NCI-H1930 (cell line): ENCODE measurements at places on chromosomes 1 and 21.

GRCh38 chr1:232890340-232890943 lies 60.0 kb upstream of the NTPCR start:
- DNase-seq = no peak

DNA sequence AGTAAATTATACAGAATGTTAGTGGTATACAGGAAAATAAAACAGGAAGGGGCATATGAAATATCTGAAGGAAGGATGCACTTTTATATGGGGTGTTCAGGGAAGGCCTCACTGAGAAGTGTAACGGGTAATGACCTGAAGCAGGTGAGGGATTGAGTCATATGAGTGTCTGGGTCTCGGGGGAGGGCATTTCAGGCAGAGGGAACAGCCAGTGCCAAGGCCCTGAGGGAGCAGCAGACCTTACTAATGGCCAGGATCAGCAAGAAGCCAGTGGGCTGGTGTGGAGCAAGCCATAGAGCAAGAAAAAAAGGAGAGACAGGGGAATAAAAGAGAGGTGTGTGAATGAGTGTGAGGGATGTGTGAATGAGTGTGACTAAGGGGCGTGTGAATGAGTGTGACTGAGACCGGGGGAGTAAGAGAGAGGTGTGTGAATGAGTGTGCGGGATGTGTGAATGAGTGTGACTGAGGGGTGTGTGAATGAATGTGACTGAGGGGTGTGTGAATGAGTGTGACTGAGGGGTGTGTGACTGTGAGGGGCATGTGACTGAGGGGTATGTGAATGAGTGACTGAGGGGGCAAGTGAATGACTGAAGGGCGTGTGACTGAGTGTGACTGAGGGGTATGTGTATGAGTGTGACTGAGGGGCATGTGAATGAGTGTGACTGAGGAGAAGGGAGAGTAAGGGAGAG lies 107.2 kb downstream of the GLIS1 start:
- no peak for DNase-seq

DNA sequence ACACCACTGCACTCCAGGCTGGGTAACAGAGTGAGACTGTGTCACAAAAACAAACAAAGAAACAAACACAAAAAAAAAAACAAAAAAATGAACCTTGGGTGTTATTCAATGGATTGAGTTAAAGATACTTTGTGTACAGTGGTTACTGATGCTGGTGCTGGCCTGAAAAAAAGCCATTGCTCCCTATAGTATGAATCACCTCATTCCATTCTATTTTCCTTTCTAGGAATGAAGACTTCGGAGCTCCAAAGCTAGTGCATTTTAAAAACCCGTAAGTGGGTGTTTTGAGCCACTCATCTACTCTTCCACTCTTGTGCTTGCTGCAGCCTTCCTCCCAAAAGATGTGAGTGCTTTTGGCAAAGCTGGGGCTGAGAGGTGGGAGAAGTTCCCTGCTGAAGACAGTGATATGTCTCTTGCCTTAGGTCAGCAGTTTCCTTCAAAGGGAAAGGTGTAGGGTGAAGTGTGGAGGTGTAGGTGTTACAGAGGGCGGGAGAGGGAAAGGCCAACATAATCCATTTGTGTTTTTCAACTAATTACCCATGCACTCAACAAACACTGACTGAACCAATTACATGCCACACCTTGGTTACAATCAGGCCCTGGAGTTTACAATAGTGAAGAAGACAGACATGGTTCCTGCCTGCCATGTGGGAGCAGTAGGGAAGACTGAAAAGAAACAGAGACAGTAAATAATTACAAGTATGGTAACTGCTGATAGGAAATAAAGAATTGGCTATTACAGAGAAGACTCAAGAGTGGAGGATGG lies 55.0 kb upstream of the SERBP1 start:
- no peak for DNase-seq

GRCh38 chr1:53348486-53349368 lies 20.9 kb upstream of the LRP8 start:
- DNase-seq = no peak

- DNase-seq = no peak
Measured at GRCh38 chr1:12690156-12690555, 25.8 kb upstream of the AADACL3 start.

GRCh38 chr1:1168451-1169411 lies 4.9 kb upstream of the TTLL10 start:
- DNase-seq = no peak

DNA sequence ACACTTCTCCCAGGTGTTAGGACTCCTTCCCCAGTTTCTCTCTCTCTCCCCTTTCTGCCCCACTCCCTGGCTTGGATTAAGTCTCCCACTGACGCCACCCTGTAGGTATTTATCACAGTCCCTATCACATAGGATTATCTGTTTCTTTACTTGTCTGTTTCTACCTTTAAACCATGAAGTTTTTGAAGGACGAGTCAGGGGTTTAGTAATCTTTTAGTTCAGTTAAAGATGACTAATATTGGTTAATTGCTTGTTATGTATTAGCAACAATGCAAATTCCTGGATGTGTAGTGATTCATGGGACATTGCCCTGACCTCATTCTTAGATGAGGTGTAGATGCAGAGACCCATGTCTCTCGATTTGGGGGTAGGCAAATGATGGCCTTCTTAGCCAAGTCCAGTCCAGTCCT lies 6.4 kb downstream of the LAMC1 start:
- no peak for DNase-seq

GRCh38 chr1:10050611-10051010 lies 17.9 kb downstream of the UBE4B start:
- DNase-seq = no peak

DNA sequence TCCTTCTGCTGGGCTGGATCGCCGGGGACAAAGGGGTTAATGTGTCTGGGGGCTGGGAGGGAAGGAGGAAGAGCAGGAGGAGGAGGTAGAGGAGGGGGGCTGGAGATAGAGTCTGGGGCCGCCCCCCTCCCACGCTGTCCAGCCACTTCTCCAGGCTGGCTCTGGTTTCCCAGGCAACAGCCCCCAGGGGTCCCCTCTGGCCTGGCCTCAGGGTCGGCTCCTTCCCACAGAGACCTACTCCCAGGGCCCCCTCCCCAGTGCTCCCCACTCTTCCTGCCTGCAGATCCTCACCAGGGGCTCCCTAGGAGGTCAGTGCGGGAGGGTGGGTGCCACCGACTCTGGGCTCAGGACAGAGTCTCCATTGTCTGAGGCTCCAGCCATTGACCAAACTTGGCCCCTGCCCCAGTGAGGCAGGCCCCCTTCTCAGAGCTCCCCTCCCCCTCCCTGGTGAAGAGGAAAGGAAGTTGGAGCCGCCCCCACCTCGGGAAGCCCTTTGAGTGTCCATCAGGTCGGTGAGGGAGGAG lies 34.1 kb downstream of the ARHGEF10L start:
- no peak for DNase-seq

DNA sequence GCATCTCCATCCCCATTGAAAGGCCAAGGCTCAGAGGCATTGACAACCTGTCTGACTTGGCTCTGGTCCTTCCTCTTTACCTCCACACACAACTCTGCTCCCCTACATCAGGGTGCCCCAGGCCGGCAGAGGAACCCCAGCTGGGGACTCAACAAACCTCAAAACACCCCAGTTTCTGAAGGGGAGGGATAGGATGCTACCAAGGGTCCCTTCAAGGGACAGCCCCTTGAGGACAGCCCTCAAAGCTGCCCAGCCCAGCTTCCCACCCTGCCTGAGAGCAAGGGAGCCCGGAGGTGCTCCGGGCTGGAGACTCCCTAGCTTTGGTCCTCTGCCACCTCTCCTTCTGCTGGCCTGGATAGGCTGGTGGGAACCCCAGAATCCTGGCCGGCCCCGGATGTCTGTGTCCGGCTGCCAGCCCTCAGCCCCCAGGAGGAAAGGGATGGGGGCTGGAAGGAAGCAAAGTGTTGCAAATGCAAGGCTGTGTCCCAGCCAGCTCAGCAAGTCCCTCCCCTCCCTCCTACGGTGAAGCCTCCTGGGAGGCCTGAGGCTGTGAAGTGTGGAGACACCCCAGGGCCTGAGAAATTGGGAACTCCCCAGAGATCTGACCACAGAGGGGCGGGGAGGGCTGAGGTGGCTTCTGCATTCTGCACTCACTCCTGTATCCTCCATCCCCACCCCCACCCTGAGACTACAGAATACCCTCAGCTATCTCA lies 1.1 kb upstream of the MARCKSL1 start:
- DNase-seq = no peak

DNA sequence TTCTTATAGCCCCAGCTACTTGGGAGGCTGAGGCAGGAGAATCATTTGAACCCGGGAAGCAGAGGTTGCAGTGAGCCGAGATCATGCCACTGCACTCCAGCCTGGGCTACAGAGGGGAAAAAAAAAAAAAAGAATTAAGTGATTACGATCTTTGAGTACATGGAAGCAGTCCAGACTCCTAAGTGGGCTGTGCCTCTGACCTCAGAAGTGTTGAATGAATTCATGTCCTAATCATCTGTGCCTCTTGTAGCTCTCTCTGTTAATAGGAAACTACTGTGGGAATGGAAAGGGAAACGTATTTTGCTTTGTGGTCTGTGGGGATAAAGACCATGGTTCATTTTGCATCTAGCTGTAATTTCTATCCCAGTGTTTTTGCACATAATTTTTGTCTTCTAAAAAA lies 8.4 kb upstream of the IVNS1ABP start:
- no peak for DNase-seq

- no peak for DNase-seq
Measured at GRCh38 chr1:67368046-67368514, 60.4 kb downstream of the IL12RB2 start.

DNA sequence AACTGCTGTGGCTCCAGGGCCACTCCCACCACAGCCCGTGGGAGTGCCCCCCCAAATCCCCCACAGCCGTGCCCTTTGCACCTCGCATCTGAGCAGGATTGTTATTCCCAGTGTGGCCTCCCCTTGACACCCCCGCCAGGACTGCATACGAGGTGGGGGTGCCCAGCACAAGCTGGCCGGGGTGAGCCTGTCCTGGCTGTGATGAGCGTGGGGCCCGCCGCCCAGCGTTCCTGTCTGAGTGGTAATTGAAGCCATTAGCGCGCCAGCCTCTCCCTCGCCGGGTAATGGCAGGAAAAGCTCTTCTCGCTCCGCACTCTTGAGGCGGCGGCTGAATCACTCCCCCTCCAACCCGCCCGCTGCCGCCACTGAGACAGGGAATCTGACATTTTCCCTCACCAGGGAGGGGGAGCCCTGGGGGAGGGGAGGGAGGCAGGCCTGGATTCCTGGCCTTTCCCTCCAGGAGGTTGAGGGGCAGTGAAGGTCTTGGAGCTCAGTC lies 27.7 kb downstream of the PTPRF start:
- DNase-seq = no peak
